ENCODE measurements at places on chromosomes 11 and 22. TPM values are rescaled to one million over a fixed set of nuclear protein-coding genes. Genes with fewer than 3 reads are reported as not detected.

- H3K27ac ChIP-seq = no peak overlapping the region
- no peaks in the 10 kb centered on the region for H3K4me1 ChIP-seq
- no peak overlapping the region for H3K4me3 ChIP-seq
- H3K27me3 ChIP-seq = peaks cover 10% of the 10 kb centered on the region
These were observed 1035.3 kb downstream of the NTM start for GRCh38 chr11:132405728-132406127.

The SAA1 gene
- total RNA-seq = 14.9 TPM

DNA sequence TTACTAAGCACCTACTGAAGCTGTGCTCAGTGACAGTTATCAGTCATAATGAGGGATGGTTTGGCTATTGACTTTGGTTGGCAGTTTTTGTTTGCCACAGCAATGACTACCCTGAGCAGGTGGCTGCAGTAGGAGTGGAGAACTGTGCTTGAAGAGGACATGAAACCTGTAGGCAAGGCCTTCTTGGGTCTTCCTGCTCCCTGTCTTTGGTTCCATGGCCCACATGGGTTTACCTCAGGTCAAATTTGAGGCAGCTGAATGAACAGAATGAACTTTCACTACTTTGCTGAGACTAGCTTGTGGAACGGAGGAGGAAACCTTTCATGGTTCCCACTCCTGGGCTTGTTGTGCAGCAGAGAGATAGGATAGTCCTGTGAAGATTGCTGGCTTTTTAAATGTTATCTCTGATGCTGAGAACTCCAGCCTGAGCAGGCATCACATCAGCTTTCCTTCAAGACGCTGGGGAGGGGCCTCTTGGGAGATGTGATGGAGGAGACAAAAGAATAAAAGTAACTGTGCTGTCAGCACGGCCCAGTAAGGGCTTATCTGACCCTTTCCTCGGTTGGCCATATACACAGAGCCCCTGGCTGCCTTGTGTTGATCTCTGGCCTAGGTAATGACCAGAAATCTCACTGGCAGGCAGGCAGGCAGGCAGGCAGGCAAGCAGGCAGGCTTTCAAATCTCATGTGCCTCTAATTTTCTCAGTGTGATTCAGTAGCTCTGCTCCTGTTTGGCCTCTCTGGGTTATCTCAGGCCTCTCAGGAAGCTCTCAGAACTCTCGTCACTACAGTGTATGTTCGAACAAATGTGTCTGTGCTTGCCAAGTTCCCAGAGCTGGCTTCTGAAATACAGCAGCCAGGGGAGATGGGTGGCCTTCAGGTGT is 12.0 kb downstream of the STIM1 start:
- no peaks in the 10 kb centered on the region for H3K36me3 ChIP-seq
- H3K27ac ChIP-seq = no peak overlapping the region
- peaks cover 39% of the 10 kb centered on the region for H3K4me1 ChIP-seq
- no peaks in the 10 kb centered on the region for H3K27me3 ChIP-seq
- no peak for DNase-seq
- no peak overlapping the region for H3K4me3 ChIP-seq

GRCh38 chr22:45516163-45516562 is 13.5 kb downstream of the FBLN1 start:
- no peak overlapping the region for H3K4me3 ChIP-seq
- H3K27ac ChIP-seq = no peak overlapping the region
- H3K27me3 ChIP-seq = no peaks in the 10 kb centered on the region

The ZBTB16 gene
- 492 TPM for total RNA-seq

DNA sequence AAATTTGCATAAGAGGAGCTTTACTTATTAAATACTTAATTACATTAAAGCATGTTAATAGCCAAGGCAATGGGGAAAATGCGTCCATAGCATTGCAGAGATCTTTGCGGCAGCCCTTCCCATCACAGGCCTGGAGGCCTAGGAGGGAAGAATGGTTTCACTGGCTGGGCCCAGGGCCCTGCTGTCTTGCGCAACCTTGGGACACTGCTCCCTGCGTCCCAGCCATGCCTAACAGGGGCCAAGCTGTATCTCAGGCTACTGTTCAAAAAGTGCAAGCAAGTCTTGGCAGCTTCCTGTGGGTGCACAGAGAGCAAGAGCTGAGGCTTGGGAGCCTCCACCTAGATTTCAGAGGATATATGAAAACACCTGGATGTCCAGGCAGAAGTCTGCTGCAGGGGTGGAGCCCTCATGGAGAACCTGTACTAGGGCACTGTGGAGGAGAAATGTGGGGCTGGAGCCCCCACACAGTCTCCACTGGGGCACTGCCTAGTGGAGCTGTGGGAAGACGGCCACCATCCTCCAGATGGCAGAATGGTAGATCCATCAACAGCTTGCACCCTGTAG is 46.0 kb downstream of the THAP12 start:
- H3K27ac ChIP-seq = no peak overlapping the region
- no peak for DNase-seq
- H3K4me1 ChIP-seq = peaks cover 5% of the 10 kb centered on the region
- no peaks in the 10 kb centered on the region for H3K36me3 ChIP-seq
- H3K4me3 ChIP-seq = no peak overlapping the region

The INPP5J gene
- 0.44 TPM for total RNA-seq

DNA sequence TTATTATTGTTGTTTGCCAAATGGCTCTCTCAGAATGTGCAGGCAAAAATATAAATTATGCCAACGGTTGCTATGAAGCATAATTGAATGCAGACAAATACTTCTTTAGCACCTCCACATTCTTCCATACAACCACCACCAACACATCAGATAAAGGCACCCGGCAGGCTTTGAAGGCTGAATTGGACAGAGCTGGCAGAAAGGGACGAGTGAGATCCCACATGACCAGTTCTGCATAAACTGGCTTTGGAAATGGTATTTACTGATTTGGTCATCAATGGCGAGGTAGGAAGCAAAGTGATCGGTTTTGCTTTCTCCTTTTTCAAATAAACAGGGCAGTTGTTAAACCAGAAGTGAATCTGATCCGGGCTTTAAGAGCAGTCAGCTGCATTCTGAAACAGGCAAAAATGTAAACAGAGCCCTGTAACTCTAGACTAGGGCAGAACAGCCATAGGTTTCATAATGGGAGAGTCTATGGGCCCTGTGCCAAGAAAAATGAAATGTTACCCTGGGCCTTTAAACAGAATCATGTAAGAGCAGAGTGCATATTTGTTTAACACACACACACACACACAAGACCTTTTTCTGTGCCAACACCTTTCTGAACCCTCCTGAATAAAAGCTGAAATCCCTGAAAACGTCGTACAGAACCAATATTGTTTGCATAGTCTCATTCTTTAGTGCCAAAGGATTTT is 97.7 kb downstream of the MPPED2 start:
- H3K27me3 ChIP-seq = no peaks in the 10 kb centered on the region
- no peak for DNase-seq
- no peaks in the 10 kb centered on the region for H3K36me3 ChIP-seq
- H3K27ac ChIP-seq = peak overlapping the region; percentile 15
- no peaks in the 10 kb centered on the region for H3K4me1 ChIP-seq
- H3K4me3 ChIP-seq = no peak overlapping the region

- DNase-seq = no peak
- H3K36me3 ChIP-seq = peaks cover 7% of the 10 kb centered on the region
- no peaks in the 10 kb centered on the region for H3K4me1 ChIP-seq
These were observed 844 bp downstream of the APOL6 start for GRCh38 chr22:35649026-35649553.

- H3K27ac ChIP-seq = no peak overlapping the region
- DNase-seq = no peak
- no peaks in the 10 kb centered on the region for H3K27me3 ChIP-seq
- H3K36me3 ChIP-seq = no peaks in the 10 kb centered on the region
- no peaks in the 10 kb centered on the region for H3K4me1 ChIP-seq
These were observed 40.9 kb downstream of the SHISAL1 start for GRCh38 chr22:44271732-44272400.

- no peaks in the 10 kb centered on the region for H3K27me3 ChIP-seq
- H3K36me3 ChIP-seq = peaks cover 99% of the 10 kb centered on the region
- no peaks in the 10 kb centered on the region for H3K4me1 ChIP-seq
- H3K27ac ChIP-seq = no peak overlapping the region
- no peak for DNase-seq
These were observed 8.0 kb downstream of the STT3A start for GRCh38 chr11:125600663-125601062.

- no peak overlapping the region for H3K27ac ChIP-seq
- no peak for DNase-seq
- H3K4me3 ChIP-seq = no peak overlapping the region
- H3K36me3 ChIP-seq = no peaks in the 10 kb centered on the region
These were observed 73.3 kb downstream of the PRSS23 start for GRCh38 chr11:86873573-86874083.

DNA sequence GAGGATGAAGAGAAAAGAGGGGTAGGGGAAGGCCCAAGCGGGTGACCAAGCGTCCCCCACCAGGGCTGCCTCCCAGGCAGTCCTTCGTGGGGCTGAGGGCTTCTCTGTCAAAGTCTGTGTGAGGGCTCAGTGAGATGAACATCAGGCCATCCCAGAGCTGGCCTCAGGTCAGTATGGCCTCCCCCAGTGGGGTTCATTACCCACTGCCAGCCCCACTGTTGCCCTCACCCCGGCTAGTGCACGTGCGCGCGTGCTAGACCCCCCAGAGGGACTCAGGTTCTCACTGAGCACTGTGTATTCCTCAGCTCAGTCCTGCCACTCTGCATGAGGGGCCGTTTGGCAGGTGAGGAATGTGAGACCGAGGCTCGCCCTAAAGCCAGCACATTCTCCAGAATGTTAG is 3.3 kb downstream of the KDELR3 start:
- DNase-seq = no peak
- H3K36me3 ChIP-seq = no peaks in the 10 kb centered on the region
- H3K27me3 ChIP-seq = no peaks in the 10 kb centered on the region
- H3K4me1 ChIP-seq = peaks cover 10% of the 10 kb centered on the region
- no peak overlapping the region for H3K27ac ChIP-seq

The APOA1 gene
- total RNA-seq = 4.8 TPM

- H3K4me1 ChIP-seq = peaks cover 4% of the 10 kb centered on the region
- H3K27me3 ChIP-seq = no peaks in the 10 kb centered on the region
- no peak overlapping the region for H3K27ac ChIP-seq
- no peak overlapping the region for H3K4me3 ChIP-seq
- no peaks in the 10 kb centered on the region for H3K36me3 ChIP-seq
- no peak for DNase-seq
These were observed 70.9 kb upstream of the SORL1-AS1 start for GRCh38 chr11:121523581-121524232.

DNA sequence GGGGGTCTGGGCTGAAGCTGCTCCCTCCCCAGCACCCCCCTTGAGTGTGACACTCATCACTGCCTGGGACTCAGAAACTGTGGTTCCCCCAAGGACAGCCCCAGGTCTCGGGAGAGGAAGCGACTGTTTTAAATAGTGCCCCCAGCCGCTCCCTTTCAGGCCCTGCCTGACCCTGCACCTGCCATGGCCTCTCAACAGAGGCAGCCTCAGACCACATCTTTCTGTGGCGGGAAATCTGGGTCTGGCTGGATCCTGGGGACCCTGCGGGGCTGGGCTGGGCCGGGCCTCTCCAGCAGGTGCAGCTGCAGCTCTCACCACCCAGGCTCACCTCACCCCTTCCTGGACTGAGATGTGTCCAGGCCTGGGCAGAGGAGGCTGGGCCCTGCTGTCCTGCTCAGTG is 3.7 kb upstream of the IGLL1 start:
- no peak overlapping the region for H3K27ac ChIP-seq
- DNase-seq = no peak
- H3K4me3 ChIP-seq = no peak overlapping the region
- no peaks in the 10 kb centered on the region for H3K27me3 ChIP-seq

DNA sequence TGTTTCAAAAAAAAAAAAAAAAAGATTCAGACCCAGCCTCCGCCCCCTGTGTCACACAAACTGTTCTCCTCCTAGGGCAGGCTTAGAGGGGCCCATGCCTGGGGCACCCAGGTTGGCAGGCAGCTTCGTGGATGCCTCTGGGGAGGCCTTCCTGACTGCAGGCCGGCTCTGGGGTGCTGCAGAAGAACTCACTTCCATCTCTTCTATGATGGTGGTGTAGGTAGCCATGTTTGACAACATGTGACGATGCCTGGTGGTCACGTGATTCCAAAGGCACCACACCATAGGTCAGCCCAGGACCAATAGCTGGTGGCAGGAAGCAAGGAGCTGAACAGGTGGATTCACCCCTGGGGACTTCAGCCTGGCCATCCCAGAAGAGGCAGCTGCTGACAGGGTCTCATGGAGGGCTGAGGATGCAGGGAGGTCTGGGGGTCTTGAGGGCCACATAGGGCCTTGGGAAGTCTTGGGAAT is 24.1 kb upstream of the CELSR1 start:
- no peak overlapping the region for H3K27ac ChIP-seq
- H3K4me3 ChIP-seq = no peak overlapping the region
- peaks cover 12% of the 10 kb centered on the region for H3K4me1 ChIP-seq
- H3K27me3 ChIP-seq = no peaks in the 10 kb centered on the region
- no peaks in the 10 kb centered on the region for H3K36me3 ChIP-seq

The TPP1 gene
- 45.6 TPM for total RNA-seq

DNA sequence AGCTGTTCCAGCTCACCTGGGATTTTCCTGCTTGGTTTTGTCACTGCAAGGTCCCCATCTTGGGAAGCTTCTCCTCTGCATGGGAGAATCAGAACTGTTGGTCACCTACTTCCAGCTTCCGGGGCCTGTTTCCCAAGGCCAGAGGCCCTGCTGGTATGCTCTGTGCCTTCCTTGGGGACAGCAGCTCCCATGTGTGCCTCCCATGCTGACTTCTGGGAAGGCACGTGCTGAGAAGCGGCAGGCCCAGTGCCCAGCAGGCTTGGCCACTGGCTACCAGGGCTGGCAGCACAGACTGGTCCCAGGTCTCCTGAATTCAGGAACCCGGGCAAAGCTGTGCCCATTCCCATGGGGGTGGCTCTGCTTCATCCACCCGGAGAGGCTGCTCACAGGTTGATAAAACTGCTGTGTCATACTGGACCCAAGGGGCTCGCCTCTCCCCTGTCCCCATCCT is 33.8 kb downstream of the MYEOV start:
- DNase-seq = no peak
- no peak overlapping the region for H3K4me3 ChIP-seq
- no peaks in the 10 kb centered on the region for H3K4me1 ChIP-seq
- no peaks in the 10 kb centered on the region for H3K27me3 ChIP-seq

The LARGE2 gene
- total RNA-seq = not detected

The CHEK2 gene
- 9.0 TPM for total RNA-seq

The PTPRJ gene
- 24.3 TPM for total RNA-seq

DNA sequence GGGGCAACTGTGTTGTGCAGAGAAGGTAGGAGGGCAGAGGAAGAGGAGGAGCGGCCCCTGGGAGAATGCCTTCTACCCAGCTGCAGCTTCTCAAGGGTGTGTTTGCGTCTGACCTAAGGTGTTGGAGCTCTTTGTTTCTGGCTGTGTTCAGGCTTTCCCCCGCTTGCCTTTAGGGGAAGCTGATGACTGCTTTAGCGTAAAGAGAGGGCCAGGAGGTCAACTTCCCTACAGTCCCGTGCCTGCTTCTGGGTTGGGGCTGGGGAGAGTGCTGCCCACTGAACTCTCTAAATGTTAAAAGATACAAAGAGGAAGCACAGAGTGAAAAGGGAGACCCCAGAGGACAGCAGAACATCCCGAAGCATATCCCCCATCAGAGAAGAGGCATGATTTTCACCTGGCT is 99.2 kb downstream of the PTPRJ start:
- H3K27ac ChIP-seq = no peak overlapping the region
- H3K27me3 ChIP-seq = no peaks in the 10 kb centered on the region
- peaks cover 14% of the 10 kb centered on the region for H3K4me1 ChIP-seq
- no peak overlapping the region for H3K4me3 ChIP-seq

Measured in tibial nerve (tissue), 4 donors.